Smooth muscle cell of the umbilical artery (primary cell): ENCODE measurements at places on chromosomes 5 and 9. TPM values are rescaled to one million over a fixed set of nuclear protein-coding genes. Genes with fewer than 3 reads are reported as not detected.

The P4HA2 gene
- total RNA-seq = 756 and 933 TPM in 2 replicates

The ZNF367 gene
- total RNA-seq = 0.30 and 3.4 TPM in 2 replicates

The SPATA31D4 gene
- total RNA-seq = not detected in 2 replicates

The CNTFR gene
- total RNA-seq = not detected in 2 replicates

The NR6A1 gene
- under 0.01 and 1.2 TPM in 2 replicates for total RNA-seq

The LYSMD3 gene
- 21.1 and 34.3 TPM in 2 replicates for total RNA-seq

The CCDC192 gene
- total RNA-seq = not detected in 2 replicates

The ACOT12 gene
- total RNA-seq = 0.23 TPM in 1 of 2 replicates, not detected in the other

The IL4 gene
- not detected in 2 replicates for total RNA-seq

The C9orf152 gene
- not detected in 2 replicates for total RNA-seq

The MARCOL gene
- total RNA-seq = not detected in 2 replicates

The SH3PXD2B gene
- total RNA-seq = 32.7 and 51.0 TPM in 2 replicates

The FXN gene
- 1.5 and 2.4 TPM in 2 replicates for total RNA-seq

The LCN2 gene
- not detected in 2 replicates for total RNA-seq

The ADAMTS6 gene
- 86.5 and 141 TPM in 2 replicates for total RNA-seq

The GABRA6 gene
- not detected in 2 replicates for total RNA-seq

The SLC45A2 gene
- total RNA-seq = under 0.01 TPM in 1 of 2 replicates, not detected in the other

The OTP gene
- not detected in 2 replicates for total RNA-seq

The MELK gene
- 3.0 and 20.4 TPM in 2 replicates for total RNA-seq

The FIBCD1 gene
- 16.9 and 26.0 TPM in 2 replicates for total RNA-seq

The GADD45G gene
- total RNA-seq = 0.51 and 1.8 TPM in 2 replicates

The PCDHA10 gene
- total RNA-seq = 0.23 and 0.59 TPM in 2 replicates

The SYK gene
- not detected in 2 replicates for total RNA-seq

The TMC1 gene
- total RNA-seq = under 0.01 and 0.28 TPM in 2 replicates

The PITX1 gene
- 29.7 and 35.3 TPM in 2 replicates for total RNA-seq

The IRGM gene
- not detected in 2 replicates for total RNA-seq

The PFN3 gene
- not detected in 2 replicates for total RNA-seq

The CYFIP2 gene
- total RNA-seq = 18.7 and 40.6 TPM in 2 replicates

The NUTM2G gene
- not detected in 2 replicates for total RNA-seq

The EFCAB9 gene
- not detected in 2 replicates for total RNA-seq

The NCS1 gene
- total RNA-seq = 79.9 and 127 TPM in 2 replicates

The IFNB1 gene
- 0.30 TPM in 1 of 2 replicates, not detected in the other for total RNA-seq

The ENTPD2 gene
- total RNA-seq = not detected in 2 replicates
